Gastroesophageal sphincter (tissue), 4 donors: ENCODE measurements at places on chromosomes 3 and 15.

DNA sequence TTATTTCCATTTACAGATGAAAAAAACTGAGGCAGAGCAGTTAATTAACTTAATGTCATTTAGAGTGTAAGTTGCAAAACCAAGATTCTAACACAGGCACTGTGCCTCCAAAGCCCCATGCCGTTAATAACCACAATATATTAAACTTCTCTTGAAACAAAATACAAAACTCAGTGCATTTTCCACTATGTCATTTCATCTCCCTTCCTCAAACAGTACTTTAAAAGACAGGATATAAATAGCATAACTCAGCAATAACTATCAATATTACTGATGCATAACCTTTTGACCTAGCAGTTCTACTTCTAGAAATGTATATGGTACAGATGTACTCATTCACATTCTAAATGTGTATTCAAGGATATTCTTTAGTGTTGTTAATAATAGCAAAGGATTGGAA, 5.1 kb upstream of the TASOR start:
- ATAC-seq, result no peak

GRCh38 chr15:43974852-43975251, 148.1 kb downstream of the WDR76 start:
- no peak for ATAC-seq

DNA sequence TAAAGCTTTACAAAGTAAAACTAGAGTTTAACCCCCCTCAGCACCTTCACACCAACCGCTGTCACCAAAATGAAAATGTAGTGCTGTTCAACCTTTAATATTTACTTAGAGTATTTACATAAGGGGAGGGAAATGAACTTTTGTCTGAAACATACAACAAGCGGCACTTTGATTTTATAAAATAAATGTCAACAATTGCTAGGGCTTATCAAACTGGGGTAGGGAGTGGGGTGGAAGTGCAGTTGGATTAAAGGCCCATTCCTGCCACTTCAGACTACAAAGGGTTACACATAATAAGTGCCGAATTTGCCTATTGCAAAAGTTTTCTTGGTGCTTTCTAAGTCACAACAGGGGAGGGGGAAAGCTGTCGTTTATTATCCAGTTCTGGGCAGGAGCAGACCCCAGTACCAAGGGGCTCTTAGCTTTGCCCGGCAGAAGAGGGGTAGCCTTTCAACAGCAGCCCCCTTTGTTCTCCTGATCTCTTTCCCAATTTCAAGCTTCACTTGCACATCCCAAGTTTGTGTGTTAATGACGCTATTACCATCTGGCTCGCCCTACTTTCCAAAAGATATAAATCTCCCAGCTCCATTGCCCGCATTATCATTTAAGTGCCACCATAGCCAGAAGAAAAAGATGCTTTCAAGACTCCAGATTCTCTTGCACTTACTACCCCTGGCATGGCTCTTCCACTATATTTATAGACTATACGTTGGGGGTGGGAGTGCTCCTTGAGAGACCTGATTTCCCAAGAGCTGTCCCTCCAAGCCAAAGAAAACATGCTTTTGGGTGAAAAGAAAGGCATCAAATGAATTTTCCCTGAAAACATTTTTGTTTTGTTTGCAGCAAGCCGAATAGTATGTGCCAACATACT, 17.0 kb downstream of the SOX2 start:
- no peak for ATAC-seq

DNA sequence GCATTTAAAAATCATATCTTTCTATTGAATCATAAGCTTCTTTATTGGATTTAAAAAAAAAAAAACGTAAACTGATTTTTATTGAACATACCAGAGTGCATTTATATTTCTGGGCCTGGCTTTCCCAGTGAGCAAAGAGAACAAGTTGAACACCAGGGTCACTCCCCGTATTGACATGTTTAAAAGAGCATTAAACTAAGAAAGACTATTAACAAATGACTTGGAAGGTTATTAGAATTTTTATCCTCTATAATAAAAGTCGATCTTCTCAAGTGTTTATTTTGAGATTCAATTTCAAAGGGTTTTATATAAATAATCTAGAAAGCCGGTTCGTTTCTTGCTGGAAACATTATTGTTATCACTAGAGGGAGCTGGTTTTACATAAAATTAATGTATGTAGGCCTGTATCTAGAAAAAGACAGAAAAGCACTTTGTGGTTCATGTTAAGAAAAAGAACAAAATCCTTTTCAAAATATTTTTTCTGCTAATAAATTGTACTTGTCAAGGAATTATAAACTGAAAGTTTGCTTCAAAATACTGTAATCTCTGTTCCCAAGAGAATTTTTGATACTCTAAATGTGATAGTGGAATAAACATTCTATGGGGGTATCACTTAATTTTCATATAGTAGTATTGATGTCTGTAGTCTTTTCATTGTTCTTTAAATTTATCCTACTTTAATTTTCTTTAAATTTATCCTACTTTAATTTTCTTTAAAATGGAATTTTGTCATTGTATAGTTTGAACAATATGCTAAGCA, 321.8 kb upstream of the MME start:
- ATAC-seq, result no peak

- no peak for ATAC-seq
Observed at GRCh38 chr15:29337156-29337959, 67.7 kb upstream of the NSMCE3 start.

DNA sequence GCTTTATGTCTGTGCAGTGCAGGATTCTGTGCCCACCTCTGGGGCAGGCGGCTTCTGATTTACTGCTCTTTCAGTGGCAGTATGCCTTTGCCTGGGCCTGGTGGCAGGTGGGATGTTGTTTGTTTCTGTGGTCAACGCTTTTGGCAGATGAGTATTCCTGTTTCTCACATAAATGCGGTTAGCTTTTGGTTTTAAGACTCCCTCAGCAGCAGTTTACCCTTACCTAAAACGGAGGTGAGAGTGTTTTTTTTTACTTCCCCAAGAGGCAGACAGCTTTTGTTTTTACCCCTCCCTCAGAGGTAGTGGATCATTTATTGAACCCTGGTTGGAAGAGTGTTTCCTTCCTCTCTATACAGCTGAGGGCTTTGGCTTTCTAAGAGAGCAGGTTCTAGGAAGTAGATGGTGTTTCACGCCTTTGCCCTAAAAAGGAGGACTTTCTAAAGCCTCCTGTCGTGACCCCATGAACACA, 134.1 kb upstream of the PLSCR5 start:
- ATAC-seq, result no peak

- ATAC-seq, result peak; percentile 67
Observed at GRCh38 chr3:191094057-191094845, 104.8 kb upstream of the OSTN start.

DNA sequence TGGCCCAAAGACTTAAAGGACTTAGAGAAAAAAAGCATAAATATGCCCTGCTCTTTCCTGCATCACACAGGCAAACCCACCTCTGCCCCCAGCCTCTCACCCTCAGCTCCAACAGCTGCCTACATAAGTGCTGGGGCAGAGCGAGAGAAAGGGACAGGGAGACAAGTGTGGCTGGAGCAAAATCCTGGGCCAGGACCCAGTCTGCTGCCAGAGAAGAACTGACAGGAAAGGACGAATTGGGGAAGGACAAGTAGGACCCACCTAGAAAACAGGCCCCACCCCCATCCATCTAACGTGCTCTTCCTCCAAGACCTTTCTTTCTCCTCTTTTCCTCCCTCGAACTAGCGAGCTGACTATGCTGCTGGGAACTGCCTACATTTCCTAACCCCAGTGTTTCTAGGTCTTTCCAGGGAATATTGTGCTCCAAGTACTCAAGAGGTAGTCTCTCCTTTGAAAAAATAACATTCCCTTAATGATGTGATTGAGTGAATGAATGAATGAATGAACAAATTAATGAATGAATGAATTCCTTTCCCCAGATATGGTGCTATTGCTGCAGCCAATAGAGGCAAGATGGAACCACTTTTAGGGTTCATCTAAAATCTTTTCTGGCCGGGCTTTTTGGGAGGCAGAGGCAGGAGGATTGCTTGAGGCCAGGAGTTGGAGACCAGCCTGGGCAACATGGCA, 18.4 kb downstream of the IGDCC4 start:
- ATAC-seq, result no peak

DNA sequence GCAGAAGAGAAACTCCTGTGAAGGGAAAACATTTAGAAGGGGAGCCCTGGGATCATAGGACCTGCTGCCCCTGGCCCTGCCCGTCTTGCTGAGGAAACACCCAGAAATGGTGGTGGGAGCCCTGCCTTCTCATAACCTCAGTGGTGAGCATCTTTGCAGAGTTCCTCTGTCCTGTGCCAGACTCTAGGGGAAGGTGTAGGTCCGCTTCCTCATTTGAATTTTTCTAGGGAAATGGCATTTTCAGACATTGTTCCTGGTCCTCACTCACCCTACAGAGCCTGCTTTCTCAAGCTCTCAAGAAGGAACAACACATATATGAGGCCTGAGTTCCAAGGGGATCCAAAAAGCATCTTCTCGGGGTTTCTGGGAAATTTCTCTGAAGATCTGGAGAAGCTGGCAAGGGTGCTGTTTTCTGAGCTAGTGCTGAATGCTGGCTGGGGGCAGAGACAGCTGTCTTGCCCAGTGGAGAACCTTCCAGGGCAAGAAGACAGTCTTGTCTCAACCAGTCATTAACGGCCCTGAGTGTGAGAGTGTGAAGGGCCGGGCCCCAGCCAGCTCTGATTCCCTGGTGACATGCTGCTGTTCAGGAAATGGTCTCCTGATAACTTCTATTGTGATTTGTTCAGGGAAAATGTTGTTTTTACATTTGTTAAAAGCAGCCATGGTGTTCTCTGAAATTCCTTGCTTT, 283.1 kb upstream of the LRRFIP2 start:
- ATAC-seq, result no peak

- peak; percentile 37 for ATAC-seq
Observed at GRCh38 chr3:14879211-14879874, 60.6 kb downstream of the FGD5 start.

DNA sequence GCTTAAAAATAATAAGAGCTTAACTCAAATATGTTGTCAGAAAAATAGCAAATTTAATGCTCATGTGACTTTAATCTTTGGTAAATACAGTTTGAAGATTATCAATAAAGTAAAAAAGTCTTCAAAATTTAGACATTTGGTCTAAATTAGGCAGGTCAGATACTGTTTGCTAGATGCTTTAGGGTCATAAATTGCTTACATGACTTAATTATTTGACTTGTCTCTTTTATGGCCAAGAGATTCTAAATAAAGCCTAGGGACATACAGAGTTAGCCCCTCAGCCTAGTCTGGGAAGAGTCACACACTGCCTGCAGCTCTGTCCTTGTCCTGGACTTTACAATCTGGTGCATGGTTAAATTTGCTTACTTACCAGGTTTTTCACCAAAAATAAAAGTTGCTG, 198.3 kb upstream of the LRRFIP2 start:
- ATAC-seq, result no peak

DNA sequence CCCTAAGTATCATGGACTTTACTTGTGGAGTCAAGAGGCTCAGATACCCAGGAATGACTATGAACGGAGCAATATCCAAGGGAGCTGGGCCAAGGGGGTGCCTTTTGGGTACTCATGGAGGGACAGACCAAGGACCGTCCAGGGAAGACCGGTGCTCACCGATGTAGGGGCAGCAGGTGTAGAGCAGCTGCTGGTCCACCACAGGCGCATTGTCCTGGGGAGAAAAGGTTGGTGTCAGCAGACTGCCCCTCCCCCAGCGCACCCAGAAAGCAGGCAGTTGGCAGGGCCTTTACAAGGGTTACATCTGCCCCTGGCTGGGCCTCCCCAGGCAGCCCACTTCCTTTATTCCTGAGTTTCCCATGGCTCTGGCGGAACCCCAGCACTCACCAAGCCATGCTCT, 7.5 kb downstream of the CDAN1 start:
- ATAC-seq, result no peak

DNA sequence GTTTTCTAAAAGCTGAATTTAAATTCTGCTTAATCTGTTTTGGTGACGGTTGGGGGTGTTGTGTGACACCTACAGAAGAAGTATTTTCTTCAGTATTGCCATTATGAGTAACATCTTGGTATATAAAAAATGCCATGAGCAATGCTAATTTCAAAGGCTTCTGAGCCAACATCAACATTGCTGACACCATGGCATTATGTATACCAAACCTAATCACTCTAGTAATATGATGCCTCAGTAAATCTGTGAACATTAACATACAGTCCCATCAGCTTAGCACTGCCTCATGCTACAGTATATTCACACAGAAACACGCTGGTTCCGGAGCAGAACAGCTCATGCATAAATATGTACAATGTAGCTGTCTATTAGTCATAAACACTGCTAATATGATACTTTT, 75.8 kb downstream of the ZPLD1 start:
- no peak for ATAC-seq

GRCh38 chr3:9298236-9298635, 48.8 kb upstream of the SRGAP3 start:
- no peak for ATAC-seq

DNA sequence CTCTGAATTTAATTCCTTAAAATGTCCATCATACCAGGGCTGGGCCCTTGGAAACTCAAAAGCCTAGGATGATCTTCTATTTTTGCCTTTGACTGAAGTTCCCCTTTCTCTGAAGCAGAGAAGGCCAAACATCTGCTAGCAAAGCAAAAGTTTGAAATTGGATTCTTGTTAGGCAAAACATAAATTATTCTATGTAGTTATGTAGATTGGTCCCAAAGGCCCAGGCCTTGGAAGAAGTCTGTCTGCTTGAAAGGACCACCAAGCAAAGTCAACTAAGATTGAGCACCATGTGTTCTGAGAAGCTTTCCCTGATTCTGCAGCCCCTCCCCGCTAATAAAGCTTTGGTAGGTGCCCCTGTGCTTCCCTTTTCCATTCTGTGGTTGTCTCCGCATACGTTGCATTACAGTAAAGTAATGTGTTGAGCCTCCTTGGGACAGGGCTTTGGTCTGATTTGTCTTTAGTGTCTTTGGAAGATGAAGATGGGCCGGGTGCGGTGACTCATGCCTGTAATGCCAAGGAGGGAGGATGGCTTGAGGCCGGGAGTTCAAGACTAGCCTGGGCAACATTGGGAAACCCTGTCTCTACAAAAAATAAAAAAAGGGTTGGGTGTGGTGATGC, 56.4 kb downstream of the RPL39L start:
- no peak for ATAC-seq

- no peak for ATAC-seq
Observed at GRCh38 chr3:48015431-48016180, 610 bp downstream of the MAP4 start.

GRCh38 chr15:29921130-29921601, 98.9 kb upstream of the TJP1 start:
- no peak for ATAC-seq

DNA sequence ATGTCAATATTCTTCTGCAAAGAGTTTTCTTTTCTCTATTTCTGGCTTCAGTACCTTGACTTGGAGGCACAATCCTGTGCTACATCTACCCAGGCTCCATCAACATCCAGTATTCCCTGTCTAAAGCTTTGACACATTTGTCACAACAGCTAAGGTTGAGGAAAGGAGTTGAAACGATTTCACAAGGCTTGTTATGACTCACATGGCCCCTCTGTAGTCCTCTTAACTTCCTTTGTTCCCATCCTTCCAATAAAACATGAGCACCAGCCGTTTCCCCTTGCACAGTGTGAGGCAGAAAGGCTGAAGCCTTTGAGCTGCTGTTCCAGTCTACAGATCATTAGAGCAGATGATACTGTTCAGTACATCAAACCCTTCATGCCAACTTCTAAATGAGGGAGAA, 163.0 kb upstream of the TMCO5A start:
- ATAC-seq, result no peak

- no peak for ATAC-seq
Observed at GRCh38 chr3:9897408-9898372, 5.0 kb upstream of the IL17RE start.
